ENCODE measurements at places on chromosomes 5 and 9. TPM values are rescaled to one million over a fixed set of nuclear protein-coding genes. Genes with fewer than 3 reads are reported as not detected.

DNA sequence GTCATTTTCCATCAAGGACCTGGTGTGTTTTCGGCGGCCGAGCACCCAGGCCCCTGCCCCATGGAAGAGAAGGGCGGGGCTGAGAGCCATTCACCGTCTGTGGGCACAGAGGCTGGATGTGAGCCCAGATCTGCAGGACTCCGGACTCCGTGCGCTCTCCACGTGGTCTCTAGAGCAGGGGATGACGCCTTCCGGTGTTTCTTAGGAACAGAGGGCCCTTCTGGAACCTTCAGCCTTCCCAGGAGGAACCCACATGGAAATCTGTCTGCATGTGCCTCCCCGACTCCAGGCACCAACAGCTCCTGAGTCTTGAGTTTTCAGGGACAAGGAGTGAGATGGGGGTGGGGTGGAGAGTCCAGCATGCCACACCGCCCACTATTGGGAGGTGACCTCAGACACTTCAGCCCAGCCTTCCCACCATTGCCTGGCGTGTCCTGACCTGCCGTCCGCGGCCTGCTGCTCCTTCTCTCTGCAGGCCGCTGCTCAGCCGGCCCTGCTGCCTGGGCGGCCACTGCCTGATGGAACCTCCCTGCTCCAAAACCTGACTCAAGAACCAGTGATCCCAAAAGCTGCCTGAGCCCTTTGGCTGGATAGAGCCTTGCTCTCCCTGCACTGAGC, 2.4 kb upstream of the RXRA start:
- H3K27ac ChIP-seq: no peak overlapping the region
- H3K4me3 ChIP-seq: no peak overlapping the region
- no peaks in the 10 kb centered on the region for H3K36me3 ChIP-seq
- peak; percentile 41 for DNase-seq
- no peaks in the 10 kb centered on the region for H3K27me3 ChIP-seq

DNA sequence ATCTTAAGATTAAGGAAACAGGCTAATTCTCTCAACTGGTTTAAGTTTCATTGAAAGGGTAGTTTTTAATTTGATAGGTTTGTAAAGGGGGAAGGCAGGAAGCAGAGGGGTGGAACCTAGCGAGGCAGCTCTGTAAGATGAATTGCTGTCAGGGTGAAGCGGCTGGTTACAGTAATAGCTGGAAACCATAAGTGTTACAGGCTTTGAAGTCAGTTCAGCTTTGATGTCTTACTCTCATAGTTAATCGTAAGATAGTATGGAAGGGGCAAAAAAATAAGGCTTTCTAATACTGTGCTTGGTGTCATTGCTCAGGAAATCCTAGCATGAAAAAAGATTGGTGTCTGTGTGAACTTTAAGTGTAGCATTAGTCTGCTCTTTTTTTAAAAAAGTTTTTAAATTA, 20.3 kb downstream of the POU5F2 start:
- DNase-seq: no peak
- no peaks in the 10 kb centered on the region for H3K27me3 ChIP-seq
- no peaks in the 10 kb centered on the region for H3K36me3 ChIP-seq
- H3K4me3 ChIP-seq: no peak overlapping the region
- no peak overlapping the region for H3K27ac ChIP-seq

The SPATA31E1 gene
- not detected for total RNA-seq

- no peak overlapping the region for H3K27ac ChIP-seq
- no peak overlapping the region for H3K4me3 ChIP-seq
- no peaks in the 10 kb centered on the region for H3K4me1 ChIP-seq
- no peaks in the 10 kb centered on the region for H3K27me3 ChIP-seq
- DNase-seq: no peak
- no peaks in the 10 kb centered on the region for H3K36me3 ChIP-seq
Measured at GRCh38 chr9:75937521-75938258, 47.2 kb downstream of the PCSK5 start.

- no peaks in the 10 kb centered on the region for H3K27me3 ChIP-seq
- no peaks in the 10 kb centered on the region for H3K4me1 ChIP-seq
- DNase-seq: no peak
- H3K27ac ChIP-seq: no peak overlapping the region
- no peaks in the 10 kb centered on the region for H3K36me3 ChIP-seq
Measured at GRCh38 chr9:33690143-33690933, 105.0 kb upstream of the PRSS3 start.

GRCh38 chr5:2263763-2264162, 381.0 kb upstream of the IRX4 start:
- DNase-seq: no peak
- no peak overlapping the region for H3K27ac ChIP-seq
- no peaks in the 10 kb centered on the region for H3K27me3 ChIP-seq
- no peak overlapping the region for H3K4me3 ChIP-seq
- no peaks in the 10 kb centered on the region for H3K36me3 ChIP-seq
- H3K4me1 ChIP-seq: no peaks in the 10 kb centered on the region

Data from uterus (tissue), 4 donors.